ENCODE measurements at places on chromosomes 7 and 10.

DNA sequence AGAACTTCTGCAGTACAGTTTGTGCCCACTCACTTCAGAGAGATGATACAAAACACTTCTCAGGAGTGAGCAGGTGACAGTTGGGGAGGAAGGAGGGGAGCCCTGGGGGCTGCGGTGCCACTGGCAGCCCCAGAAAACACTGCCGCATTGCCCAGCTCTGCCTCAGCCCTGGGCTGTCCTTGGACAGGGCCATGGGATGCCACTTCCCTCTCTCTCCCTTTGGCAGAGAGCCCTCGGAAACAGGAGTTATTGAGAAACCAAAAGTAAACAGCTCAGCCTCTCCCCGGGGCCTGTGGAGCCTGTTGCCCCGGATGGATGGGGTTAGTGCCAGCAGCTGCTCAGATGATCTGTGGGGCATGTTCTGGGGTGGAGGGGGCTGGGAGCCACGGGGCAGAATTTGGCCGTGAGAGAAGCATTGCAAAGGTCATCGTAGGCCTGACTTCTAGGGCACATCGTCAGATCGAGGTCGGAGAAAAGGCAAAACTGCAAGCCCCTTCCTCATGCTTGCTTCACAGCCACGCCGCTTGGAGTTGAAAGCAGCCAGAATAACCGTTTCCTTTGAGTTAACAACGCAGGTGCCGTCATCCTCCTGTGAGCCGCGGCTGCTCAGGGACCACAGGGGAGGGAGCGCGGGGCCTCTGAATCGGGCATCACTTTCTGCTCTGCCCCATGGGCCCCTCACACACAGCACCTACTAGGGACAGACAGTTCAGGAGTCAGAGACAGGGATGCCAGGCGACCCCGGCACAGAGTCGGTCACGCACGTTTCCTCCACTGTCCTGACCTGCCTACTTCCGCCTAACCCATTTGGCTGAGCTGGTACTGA, 256.4 kb downstream of the CAMK1D start:
- peak; percentile 29 for DNase-seq

GRCh38 chr10:31836569-31837406, 91.8 kb downstream of the ARHGAP12 start:
- DNase-seq: no peak

GRCh38 chr7:112069879-112070321, 136.3 kb downstream of the DOCK4 start:
- DNase-seq: no peak

DNA sequence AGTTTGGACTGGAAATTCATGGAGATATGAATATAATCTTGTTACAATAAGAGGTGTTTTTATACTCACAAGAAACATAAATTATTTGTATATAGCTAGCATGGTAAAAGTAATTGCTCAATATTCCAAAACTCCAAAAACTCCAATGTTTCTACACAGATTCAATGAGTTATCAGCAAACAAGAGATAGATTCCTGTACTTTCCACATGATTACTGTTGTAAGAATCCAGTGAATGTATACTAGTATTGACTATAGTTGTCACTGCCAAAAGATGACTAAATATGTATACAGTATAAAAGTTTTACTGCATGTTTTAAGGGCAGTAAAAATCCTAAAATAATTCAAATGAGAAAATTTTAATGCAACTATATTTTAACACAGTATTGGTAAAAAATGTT, 10.7 kb downstream of the ATOH7 start:
- DNase-seq: no peak

DNA sequence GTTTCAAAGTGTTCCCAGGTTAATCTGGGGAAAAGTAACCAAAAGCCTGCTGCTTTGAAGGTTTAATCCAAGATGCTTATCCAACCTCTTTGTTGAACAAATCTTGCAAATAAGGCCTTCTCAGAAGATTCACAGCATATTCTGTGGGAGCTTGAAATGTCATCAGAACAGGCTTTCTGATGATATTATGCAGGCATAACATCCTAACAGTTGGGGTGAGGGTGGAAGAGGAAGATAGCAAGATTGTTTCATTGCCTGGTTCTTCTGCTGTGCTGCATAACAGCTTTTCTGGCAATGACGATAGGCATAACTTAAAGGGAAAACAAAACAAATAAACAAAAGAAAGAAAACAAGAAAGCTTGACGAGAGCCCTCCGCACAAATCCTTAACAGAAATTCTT, 217.4 kb downstream of the PHF14 start:
- DNase-seq: no peak

DNA sequence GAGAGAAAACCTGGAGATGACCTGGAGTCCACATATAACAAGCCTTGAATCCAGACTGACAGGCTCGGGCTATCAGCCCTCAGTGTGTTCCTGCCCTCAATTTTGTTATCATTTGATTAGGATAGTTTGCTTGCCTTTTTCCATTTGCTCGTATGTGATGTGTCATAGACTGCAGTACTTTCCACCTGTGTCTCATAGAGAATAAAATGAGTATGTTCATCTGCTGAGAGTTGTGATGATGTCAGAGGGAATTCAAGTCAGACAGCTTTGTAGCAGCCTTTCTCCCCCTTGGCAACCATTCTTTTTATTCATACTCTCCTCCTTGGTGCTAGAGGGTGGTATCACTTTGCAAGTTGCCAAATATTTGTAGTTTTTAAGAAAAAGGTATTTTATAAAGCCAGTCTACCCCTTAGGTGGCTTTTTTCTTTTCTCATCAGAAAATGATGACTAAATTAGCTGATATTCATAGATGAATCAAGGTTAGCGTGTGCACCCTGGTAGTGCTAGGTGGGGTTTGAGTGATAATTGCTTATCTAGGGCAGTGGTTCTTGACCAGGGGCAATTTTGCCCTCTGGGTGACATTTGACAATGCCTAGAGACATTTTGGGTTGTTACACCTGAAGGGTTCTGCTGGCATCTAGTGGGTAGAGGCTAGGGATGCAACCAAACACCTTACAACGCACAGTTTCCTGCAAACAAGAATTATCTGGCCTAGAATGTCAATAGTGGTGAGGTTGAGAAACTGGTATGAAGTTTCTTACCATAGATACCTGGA, 5.4 kb downstream of the SGPL1 start:
- DNase-seq: no peak

DNA sequence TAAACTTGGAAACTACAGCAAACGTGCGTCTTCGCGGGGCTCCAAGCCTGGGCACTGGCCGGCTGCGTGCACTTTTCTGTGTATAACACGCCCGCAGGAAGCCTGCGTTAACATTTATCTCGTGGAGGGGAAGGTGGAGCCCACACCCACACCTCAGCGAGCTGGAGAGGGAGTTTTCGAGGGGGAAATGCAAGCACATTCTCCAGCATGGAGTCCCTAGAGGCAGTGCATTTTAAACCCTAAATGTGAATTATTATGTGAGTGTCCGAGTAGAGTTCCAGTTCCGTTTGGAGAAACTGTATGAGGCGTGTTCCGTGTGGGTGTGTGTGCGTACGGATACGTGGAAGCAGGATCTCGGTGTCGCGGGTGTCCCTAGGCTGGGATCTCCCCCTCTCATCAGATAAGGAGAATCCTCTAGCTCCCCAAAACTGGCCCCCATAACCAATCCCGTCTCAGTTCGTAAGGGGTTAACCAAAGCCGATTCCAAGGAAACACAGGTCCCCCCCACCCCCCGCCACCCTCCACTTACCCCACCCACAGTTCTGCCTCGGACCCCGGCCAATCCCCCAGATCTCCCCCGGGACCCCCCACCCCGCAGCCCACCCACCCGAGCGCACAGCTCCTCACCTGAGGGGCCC, 403 bp downstream of the CDK6 start:
- DNase-seq: peak; percentile 34

DNA sequence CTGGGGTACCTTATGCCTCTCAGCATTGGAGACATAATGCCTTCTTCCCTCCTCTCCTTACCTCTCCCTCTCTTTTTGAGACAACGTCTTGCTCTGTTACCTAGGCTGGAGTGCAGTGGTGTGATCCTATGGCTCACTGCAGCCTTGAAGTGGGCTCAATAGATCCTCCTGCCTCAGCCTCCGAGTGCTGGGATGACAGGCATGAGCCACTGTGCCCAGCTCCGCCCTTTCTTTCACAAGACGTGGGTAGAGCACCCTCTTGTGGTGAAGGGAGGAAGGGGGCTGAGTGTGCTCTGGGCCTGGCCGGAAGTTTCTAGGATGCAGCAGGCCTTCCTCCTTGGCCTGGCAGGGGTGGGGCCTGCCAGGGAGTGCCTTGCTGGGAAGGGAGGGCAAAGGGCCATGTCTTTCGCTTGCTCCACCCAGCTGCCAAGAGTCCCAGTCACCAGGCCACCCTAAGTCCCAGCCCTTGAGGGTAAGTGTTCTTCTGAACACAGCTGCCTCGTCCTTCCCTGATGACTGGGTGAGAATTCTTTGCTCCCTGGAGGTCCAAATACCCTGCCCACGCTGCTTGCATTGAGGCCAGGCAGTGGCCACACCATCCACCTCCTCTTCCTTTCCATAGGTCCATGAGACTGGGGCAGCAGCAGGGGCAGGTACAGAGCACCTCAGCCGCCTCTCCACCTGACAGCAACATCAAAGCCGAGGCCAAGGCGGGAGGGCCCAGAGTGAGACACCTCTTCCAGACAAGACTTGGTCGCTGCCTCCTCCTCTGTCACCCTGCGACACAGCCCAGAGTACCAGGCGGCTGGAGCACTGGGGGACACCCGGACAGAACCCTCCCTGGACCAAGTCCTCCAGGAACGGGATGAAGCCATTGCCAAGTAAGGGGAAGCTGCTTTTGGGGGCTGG, 3.7 kb downstream of the ABHD11 start:
- DNase-seq: peak; percentile 62

DNA sequence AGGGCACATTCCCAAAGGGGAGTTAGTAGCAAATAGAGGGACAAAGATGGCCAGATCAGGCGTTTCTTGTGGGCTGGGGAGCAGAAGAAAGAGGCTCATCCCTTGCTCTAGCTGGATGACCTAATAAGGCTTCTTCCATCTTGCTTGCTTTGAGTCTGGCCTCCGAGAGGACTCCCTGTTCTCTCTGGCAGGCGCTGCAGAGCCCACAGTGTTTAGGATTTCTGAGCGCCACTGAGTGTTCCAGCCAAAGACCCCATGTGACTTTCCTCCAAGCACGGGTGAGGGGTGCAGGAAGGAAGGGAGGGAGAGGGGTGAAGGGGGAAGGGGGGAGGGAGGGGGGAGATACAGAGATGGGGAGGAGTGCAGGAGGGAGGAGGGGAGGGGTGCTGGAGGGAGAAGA, 203.8 kb upstream of the SVIL start:
- DNase-seq: no peak

GRCh38 chr7:148110097-148110868, 480.3 kb upstream of the C7orf33 start:
- no peak for DNase-seq

Measured in stimulated activated CD4-positive, alpha-beta T cell treated with anti-CD3 and anti-CD28 coated beads, TNF-alpha, amount 100 ng/mL, for 4 hours (primary cell).